Foreskin keratinocyte (primary cell): ENCODE measurements at places on chromosomes 2 and 18. TPM values are rescaled to one million over a fixed set of nuclear protein-coding genes. Genes with fewer than 3 reads are reported as not detected.
A peak's percentile ranks its signal among the peaks of the same experiment; 100 is the strongest.

Gene CD8B2
- polyA plus RNA-seq: not detected in 2 replicates

Gene EGR4
- not detected in 2 replicates for polyA plus RNA-seq

Gene FHOD3
- 7.8 and 8.7 TPM in 2 replicates for polyA plus RNA-seq

Gene SAG
- polyA plus RNA-seq: not detected in 2 replicates

Gene HTR2B
- polyA plus RNA-seq: not detected in 2 replicates

Gene SS18
- 30.0 and 35.2 TPM in 2 replicates for polyA plus RNA-seq

- no peak for DNase-seq
These were observed 69.7 kb downstream of the FHOD3 start for GRCh38 chr18:36366994-36367839.

DNA sequence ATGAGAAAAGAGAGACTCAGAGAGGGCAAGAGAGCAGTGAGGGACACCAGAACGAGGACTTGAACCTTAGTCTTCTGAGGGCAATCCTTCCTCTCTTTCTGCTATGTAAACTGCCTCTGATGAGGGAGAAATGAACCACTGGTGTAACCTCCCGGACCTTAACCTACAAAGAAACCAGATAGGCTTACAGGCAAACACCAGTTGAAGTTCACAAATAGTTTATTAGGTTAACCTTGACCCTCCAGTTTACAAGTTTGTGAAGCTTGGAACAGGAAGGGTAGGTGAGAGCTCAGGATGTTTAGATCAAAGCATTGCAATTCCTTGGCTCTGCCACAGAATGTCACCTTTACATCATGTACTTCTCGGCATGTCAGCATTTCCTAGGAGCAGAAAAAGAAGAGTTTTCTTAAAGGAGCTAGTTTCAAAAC, 486.4 kb upstream of the SPRED2 start:
- peak; percentile 6 for DNase-seq

DNA sequence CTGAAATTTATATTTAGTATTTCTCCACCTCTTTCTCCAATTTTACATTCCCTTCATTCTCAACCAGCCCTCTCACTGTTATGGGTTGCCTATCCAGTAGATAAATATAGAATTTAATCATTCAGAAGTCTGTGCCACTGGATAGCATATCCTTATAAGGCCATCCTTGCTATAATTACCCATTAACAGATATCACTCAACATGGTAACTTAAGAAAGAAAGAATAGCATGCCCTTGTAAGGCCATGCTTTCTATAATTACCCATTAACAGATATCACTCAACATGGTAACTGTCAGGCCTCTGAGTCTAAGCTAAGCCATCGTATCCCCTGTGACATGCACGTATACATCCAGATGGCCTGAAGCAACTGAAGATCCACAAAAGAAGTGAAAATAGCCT, 1137.4 kb upstream of the FAM98A start:
- no peak for DNase-seq

- no peak for DNase-seq
These were observed 40.1 kb downstream of the ARHGAP25 start for GRCh38 chr2:68774569-68775271.

- DNase-seq: no peak
These were observed 2.4 kb downstream of the TIGD1 start for GRCh38 chr2:232547991-232548390.

- DNase-seq: no peak
These were observed 2.8 kb downstream of the NOL4 start for GRCh38 chr18:34221971-34222306.

- DNase-seq: peak; percentile 98
These were observed 86.8 kb downstream of the SEMA4F start for GRCh38 chr2:74740741-74741431.

DNA sequence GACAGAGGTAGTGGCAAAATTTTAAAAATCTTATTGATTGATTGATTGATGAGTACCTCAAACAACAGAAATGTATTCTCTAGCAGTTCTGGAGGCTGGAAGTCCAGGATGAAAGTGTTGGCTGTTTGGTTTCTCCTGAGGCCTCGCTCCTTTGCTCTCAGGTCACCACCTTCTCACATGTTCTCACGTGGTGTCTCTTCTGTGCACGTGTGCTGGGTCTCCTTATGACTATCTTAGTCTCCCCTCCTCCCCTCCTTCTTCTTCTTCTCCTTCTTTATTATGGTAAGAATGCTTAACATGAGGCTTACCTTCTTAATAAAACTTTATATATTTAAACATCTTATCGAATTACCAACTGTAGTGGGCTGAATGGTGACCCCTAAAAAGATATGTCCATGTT, 446.0 kb upstream of the SPHKAP start:
- DNase-seq: no peak

GRCh38 chr2:237715459-237715947, 83.1 kb upstream of the RBM44 start:
- DNase-seq: no peak
